ENCODE measurements at places on chromosomes 7 and 10. TPM values are rescaled to one million over a fixed set of nuclear protein-coding genes. Genes with fewer than 3 reads are reported as not detected.

DNA sequence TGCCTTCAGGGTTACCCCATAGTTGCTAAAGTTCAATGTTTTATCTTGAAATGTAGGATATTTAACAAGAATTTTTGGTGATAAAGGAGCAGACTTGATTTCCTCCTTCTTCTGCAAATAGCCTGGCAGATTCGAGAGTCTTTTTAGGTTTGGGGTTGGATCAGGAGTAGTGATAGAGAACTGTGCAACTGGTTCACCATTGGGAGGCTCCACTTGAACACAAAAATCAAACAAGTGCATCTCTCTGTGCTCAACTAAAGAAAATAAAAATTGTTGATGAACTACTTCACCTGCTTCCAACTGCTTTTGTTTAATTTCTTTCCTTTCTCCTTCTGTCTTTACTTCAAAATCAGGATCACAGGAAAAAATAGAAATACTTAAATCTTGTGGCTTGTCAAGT is 58.5 kb downstream of the MACC1 start:
- no peaks in the 10 kb centered on the region for H3K36me3 ChIP-seq
- H3K27me3 ChIP-seq, result no peaks in the 10 kb centered on the region
- H3K27ac ChIP-seq, result no peak overlapping the region

- no peak overlapping the region for H3K27ac ChIP-seq
- no peak overlapping the region for H3K4me3 ChIP-seq
- DNase-seq, result no peak
- H3K36me3 ChIP-seq, result no peaks in the 10 kb centered on the region
- no peaks in the 10 kb centered on the region for H3K27me3 ChIP-seq
- no peaks in the 10 kb centered on the region for H3K4me1 ChIP-seq
Measured at GRCh38 chr7:44432381-44432977, 58.0 kb downstream of the NUDCD3 start.

DNA sequence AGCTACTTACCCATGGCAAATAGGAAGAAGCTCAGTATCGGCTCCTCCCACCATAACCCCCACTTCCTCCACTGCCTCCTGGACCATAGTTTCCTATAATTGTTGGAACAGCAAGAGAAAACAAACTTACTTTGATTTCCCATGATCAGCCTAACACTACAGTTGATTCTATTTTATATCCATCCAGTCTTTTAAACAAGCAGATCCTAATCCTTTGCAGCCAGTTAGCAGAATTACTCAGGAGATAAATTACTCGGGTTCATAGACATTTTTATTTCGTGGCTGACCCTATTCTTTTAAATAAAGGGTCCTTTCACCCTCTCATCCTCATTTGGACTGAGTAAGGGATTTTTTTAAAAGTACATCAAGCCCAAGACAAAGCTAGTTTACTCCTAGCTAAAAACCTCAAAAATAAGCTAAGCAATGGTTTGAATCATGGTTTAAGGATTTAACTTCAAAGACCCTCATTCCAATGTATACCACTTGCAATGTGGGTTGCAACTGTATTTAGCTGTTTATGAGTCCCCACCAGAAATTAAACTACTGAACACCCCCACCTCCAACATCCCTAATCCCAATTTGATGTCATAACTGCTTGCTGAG is 8.0 kb downstream of the HNRNPA2B1 start:
- peaks cover 100% of the 10 kb centered on the region for H3K36me3 ChIP-seq
- no peak overlapping the region for H3K27ac ChIP-seq
- no peak overlapping the region for H3K4me3 ChIP-seq

- H3K27ac ChIP-seq, result no peak overlapping the region
- H3K4me1 ChIP-seq, result peaks cover 19% of the 10 kb centered on the region
- H3K27me3 ChIP-seq, result no peaks in the 10 kb centered on the region
- H3K4me3 ChIP-seq, result no peak overlapping the region
Measured at GRCh38 chr7:77693830-77694583, 2.3 kb upstream of the RSBN1L start.

GRCh38 chr7:129240119-129240820 is 15.4 kb downstream of the AHCYL2 start:
- H3K4me1 ChIP-seq, result no peaks in the 10 kb centered on the region
- no peak overlapping the region for H3K4me3 ChIP-seq
- H3K27me3 ChIP-seq, result no peaks in the 10 kb centered on the region
- H3K36me3 ChIP-seq, result no peaks in the 10 kb centered on the region
- peak; percentile 46 for DNase-seq

- H3K27ac ChIP-seq, result no peak overlapping the region
- H3K36me3 ChIP-seq, result no peaks in the 10 kb centered on the region
- no peak for DNase-seq
- no peaks in the 10 kb centered on the region for H3K27me3 ChIP-seq
- no peaks in the 10 kb centered on the region for H3K4me1 ChIP-seq
Measured at GRCh38 chr7:72704894-72705293, 123.1 kb downstream of the TYW1B start.

Gene URGCP
- 36.8 TPM for total RNA-seq

DNA sequence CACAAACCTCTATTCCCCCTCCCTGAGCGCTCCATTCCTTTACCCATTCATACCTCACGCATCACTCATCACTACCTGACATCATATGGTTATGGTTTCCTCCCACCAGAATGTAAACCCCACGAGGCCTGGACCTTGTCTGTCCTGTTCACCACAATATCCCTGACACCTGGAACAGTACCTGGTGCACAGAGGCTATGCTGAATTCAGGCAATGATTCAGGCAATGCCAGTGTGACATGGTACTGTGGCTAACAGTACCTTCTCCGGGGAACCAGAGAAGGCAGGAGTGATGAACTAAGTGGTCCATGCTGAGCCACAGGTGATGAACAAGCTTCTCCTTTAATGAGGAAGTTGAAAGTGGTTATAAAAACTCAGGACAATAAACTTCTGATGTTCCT is 202.5 kb upstream of the PLXNA4 start:
- no peak for DNase-seq
- no peak overlapping the region for H3K4me3 ChIP-seq
- H3K27ac ChIP-seq, result no peak overlapping the region
- peaks cover 9% of the 10 kb centered on the region for H3K27me3 ChIP-seq

Gene CCAR1
- total RNA-seq, result 37.9 TPM

GRCh38 chr7:69787736-69788431 is 189.6 kb downstream of the AUTS2 start:
- no peaks in the 10 kb centered on the region for H3K36me3 ChIP-seq
- H3K4me1 ChIP-seq, result no peaks in the 10 kb centered on the region
- no peak for DNase-seq

All from GM23248 (cell line).